ENCODE measurements at places on chromosomes 3 and 15.

DNA sequence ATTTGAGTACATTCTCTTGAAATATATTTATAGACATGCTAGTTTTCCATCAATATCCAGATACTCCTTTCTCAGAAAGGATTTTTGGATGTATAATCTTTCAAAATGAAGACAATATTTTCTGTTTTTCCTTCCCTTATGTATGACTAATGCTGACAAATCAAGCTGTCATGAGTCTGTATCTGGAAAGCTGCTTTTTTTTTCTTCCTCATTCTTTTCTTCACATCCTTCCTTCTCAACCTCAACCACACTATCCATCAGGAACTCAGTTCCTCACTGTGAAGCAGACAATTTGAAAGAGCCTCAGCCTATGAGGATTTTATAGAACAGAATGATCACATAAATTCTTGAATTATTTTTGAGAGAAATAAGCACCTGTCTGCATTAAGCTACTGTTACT is 335.9 kb upstream of the EPHA6 start:
- DNase-seq, result no peak

- no peak for DNase-seq
Observed at GRCh38 chr3:85758442-85758841, 799.7 kb downstream of the CADM2 start.

DNA sequence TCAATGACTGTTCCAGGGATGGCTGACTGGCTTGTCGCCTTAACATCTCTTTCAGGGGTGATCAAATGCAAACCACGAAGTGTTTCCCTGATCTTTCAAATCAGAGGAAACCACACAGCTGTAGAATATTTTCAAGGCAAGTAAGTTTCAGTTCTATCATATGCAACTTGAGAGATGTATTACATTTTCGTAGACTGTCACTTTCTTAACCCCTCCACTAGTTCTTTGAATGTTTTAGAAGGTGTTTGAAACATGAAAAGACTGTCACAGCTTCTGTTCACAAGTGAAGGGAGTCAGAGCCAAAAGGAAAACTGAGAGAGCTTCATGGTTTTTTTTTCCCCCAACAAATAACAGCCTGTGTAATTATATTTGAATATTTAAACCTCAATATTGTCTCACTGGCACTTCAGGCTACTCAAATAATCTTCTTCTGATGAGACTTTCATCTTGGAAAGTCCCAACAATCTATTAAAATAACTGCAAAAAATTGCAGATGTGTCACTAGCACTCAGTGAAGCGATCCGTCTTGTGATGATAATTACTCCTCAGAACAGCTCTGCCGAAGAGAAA is 25.9 kb upstream of the CAPN7 start:
- peak; percentile 10 for DNase-seq

DNA sequence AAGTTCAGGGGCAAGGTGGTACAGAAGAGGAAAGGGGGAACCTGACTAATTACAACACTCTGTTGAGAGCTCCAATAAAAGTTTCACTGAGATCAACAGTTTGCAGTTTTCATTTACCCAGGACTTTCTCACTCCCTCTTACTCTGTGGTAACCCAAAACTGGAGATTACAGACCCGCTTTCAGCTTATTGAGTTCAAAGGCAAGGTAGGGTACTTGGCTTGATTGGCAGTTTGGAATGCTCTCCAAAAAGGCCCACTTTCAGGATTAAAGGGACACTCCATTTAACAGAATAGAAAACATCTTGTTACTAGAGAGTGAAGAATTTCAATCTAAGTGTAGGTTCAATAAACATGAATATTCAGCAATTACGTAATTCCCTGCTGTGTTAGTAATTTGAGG is 117.6 kb upstream of the ETV5 start:
- DNase-seq, result no peak

- DNase-seq, result peak; percentile 82
Observed at GRCh38 chr15:35545316-35545823, 595 bp downstream of the DPH6 start.

- no peak for DNase-seq
Observed at GRCh38 chr15:50330921-50331320, 24.1 kb downstream of the GABPB1 start.

- DNase-seq, result no peak
Observed at GRCh38 chr15:40340038-40340739, 550 bp downstream of the CCDC9B start.

DNA sequence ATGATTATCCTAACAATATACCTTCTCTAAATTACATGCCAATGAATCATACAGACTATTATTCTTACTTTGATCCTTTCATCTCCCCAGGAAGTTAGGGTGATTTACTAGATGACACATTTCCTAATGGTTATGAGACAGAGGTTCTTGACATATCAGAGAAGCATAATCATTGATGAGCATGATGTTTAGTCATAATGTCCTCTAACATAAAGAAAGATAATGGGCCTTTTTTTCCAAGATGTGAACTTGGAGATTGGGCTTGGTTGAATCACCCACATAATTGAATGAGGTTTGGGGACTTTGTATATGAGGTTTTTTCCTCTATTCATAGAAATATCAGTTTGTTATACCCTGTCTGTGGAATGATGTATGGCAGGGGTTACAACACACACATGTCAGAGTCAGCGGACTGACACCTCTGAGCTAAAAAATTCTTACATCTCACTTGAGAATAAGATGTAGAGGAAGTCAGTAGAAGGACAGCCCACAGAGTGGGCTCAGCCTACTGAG is 69.7 kb upstream of the DCBLD2 start:
- no peak for DNase-seq

DNA sequence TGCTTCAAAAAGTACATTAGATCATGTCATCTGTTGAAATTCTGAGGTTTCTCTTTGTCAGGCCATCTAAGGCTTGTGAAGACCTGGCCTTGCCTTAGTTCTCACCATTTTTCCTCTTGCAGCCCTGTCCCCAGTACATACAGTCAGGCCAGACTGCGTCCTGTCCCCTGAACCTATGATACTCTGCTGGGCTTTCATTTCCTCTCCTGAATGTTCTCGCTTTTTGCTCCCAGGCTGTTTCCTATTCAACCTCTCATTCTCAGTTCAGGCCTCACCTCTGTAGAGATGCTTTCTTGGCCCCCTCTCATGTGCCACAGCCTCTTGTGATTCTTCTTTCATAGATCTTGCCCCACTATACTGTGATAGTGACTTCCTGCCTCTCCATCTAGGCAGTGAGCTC is 648.8 kb upstream of the KCNMB2 start:
- no peak for DNase-seq

- no peak for DNase-seq
Observed at GRCh38 chr3:23546181-23546580, 259.6 kb upstream of the UBE2E1 start.
